ENCODE measurements at places on chromosomes 12 and 14.
A peak's percentile ranks its signal among the peaks of the same experiment; 100 is the strongest.

GRCh38 chr12:20420557-20420956 lies 52.2 kb downstream of the PDE3A start:
- no peak for DNase-seq

- no peak for DNase-seq
Measured at GRCh38 chr14:68506645-68507419, 286.0 kb downstream of the ZFP36L1 start.

- DNase-seq, result no peak
Measured at GRCh38 chr12:123106640-123107359, 44.1 kb downstream of the PITPNM2 start.

DNA sequence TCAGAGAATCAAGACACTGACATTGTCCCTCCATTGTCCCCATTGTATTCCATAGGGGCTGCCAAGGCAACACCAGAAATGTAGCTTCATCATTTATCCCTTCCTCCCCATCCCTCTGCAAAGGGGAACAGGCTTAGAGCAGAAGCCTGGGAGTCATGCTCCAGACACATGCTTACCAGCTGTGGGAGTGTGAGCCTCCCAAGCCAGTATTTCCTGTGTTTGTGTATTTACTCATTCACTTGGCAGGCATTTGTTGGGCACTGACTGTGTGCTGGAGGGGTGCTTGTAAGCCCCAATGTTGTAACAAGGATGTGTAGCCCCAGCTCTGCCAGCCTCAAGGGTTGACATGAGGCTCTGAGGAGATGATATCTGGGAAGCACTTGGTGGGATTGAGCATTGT lies 46.0 kb upstream of the TCL1A start:
- DNase-seq, result no peak

DNA sequence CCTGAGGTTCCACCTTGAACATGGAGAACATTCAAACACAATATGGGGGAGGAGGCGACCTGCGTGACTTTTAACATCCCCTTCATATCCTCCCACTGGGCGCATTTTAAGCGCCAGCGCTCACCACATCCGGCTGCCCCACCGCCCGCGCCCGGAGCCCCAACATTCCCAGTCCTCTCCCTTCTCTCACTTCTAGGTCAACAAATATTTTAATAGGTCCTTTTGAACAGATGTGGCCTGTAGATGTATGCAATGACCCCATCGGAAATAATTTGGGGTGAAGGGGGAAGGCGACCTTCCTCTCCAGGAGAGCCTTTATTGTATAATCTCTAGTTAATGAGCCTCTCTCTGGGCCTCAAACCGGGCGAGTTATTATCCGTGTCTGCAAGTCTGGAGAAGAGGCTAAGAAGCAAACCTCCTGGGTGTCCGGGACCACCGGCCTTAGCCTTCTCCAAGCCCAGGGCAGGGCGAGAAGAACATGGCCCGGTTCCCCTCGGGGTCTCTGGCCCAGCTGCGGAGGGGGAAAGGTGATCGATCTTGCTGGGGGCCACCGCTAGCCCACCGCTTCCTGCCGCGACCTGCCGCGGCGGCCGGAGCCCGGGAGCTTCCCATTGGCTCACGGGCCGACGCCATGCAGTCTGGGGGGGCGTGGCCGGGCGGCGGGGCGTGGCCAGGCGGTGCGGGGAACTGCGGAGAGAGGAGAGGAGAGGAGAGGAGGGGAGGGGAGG lies 83.2 kb upstream of the HMGA2 start:
- peak; percentile 70 for DNase-seq

DNA sequence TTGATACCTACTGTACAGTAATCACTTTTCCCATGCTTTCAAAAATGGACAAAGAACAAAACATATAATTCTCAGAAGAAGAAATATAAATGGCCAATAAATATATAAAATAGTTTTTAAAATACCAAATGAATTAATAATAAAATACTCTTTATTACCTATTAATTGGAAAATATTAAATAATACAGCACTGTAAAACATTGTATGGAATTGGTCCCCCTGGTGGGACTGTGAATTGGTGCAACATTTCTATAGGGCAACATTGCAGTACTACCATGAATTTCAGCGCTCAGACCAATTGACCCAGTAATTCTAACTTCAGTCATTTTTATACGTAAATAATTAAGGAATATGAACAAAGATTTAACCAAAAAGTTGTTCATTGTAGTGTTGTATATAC lies 162.6 kb downstream of the PELI2 start:
- no peak for DNase-seq

DNA sequence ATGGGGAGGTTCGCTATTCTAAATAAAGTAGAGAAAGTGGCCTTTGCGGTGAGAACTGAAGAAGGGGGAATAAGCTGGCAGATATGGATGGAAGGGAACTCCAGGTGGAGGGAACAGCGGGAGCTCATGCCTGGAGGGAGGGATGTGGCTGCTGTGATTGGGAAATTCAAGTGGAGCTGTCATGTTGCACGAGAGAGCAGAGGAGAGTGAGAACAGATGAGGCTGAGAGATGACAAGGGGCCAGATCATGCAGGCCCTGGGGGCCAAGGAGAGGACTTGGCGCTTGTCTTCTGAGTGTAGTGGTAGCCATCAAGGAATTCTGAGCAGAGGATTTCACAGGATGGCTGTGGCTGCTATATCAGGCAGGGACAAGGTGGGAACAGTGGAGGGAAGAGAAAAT lies 35.0 kb downstream of the TGFB3 start:
- no peak for DNase-seq

DNA sequence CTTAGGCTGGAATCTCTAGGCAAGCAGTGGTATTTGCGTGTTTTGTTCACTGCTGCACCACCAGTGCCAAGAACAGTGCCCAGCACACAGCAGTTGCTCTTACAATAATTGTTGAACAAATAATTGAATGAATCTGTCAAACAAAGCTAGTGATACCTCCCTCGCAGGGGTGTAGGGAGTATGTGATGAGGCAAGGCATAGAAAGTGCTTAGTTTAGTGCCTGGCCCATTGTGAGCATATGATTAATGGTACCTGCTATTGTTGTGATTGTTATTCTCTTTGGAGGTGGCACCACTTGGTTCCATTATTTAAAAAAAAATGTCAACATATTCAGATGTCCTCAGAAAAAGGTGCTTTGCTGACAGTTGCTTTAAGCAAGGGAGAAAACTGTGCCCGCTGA lies 210.1 kb upstream of the TBX3 start:
- no peak for DNase-seq

GRCh38 chr12:66235626-66236281 lies 46.7 kb downstream of the IRAK3 start:
- no peak for DNase-seq

DNA sequence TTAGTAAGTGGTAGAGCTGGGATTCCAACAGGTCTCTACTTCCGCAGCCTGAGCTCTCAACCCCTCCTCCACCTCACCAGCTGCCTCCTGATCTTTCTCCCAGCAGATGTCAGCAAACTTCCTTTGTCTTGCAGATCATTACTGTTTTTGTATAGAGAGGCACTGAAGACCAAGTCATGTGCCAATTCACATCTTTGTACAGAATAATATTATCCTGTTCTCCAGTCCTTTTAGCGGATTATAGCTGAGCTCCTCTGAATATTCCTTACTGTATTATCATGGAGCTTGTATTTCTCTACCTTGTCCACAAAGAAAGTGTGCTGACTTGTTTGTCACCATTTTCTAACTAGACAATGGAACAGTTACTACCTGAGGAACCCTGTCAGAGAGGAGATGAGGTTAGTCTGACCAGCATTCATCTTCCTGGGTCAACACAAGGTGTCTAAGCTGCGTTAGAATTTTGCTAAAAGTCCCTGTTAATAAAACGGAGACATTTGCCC lies 142.3 kb upstream of the ARHGAP5 start:
- no peak for DNase-seq

DNA sequence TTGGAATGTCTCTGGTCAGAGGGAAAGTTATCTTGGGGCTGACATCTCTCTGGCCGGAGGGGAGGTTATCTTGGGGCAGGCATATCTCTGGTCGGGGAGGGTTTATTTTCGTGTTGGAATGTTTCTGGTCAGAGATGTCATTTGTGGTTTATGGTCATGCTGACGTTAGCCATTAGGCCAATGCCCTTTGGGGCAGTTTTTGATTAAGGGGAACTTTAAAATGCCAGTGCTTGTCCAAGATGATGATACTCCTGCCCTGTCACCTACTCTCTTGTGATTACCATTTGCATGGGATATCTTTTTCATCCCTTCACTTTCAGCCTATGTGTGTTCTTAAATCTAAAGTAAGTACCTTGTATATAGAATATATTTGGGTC lies 29.0 kb upstream of the A2M start:
- DNase-seq, result no peak

DNA sequence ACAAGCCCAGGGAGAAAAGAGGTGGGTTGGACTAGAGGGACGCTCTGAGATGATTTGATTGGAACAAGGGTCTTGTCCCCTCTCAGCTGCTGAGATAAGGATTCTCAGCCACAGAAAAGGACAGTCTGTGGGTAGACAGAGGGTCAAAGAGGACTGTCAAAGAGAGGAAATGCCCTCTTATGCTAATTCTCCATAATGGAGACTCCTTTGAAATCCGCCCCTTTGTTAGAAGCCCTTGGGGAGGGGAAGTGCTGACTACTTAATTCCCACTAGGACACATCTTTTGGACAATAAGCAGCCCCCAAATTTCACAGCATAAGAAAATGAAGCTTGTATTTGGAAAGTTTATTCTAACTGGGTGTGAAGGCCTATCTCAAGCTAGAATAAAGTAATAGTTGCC lies 176.6 kb downstream of the KTN1 start:
- DNase-seq, result no peak

DNA sequence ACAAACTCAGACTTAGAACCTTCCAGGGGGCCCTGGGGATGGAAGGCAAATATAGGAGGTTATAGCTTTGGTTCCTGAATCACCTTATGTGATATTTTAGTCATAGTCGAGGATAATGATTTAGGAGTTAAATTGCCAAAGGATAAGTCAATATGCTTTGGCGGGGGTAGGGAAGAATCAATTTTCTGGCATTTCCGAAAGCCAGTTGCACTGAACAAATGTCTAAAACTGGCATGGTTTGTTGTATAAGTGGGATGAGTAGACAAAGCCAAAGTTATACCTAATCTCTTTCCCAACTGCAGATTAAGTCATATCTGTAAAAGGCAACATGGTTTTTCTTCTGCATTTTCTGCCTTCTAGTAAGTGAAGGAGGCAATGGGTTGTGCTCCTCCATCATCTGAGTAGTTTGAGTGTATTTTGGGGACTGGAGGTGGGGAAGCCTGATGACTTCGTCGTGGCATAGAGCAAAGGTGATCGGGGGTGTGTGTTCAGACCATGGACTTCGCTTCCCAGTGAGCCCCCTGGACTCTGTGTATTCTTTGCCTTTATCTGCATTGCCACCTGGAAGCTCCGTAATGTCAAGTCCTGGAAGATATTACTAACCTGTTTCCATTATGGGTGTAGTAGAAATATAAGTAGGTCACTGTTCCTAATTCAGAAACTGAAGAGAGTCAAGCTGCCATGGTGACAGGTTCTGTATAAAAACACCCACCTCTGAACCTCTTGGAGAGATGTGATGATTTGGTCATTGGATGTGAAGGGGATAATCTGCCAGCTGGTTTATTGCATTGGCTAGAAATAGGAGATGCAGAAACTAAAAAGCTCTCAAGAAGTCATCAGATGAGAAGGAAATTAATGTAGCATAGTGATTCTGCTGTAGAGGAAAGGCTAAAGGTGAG lies 24.5 kb downstream of the PPFIBP1 start:
- DNase-seq, result no peak

- DNase-seq, result no peak
Measured at GRCh38 chr14:55973285-55973800, 144.9 kb upstream of the PELI2 start.

GRCh38 chr14:34781242-34781641 lies 66.8 kb upstream of the CFL2 start:
- DNase-seq, result no peak

- peak; percentile 11 for DNase-seq
Measured at GRCh38 chr14:101122237-101123141, 219.0 kb upstream of the RTL1 start.

- peak; percentile 13 for DNase-seq
Measured at GRCh38 chr12:119444462-119445044, 110.0 kb downstream of the CCDC60 start.

DNA sequence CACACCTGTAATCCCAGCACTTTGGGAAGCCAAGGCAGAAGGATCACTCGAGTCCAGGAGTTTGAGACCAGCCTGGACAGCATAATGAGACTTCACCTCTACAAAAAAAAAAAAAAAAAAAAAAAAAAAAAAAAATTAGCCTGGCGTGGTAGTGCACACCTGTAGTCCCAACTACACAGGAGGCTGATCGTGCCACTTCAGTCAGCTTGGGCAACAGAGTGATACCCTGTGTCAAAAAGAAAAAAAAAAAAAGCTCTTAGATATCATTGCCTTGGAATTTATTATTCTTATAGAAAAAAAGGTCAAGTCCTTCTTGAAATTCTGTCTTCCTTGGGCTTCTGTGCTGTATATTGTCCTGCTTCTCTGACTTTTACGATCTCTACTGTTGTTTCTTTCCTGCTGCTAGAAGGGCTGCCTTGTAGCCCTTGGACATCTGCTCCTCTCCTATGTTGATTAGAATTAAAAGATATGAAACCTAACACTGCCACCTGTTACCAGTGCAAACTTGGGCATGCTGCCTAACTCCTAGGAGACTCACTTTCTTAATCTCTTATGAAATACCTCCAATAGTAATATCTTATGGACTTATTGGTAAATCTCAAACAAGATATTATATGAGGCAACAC lies 5.7 kb downstream of the TMEM19 start:
- DNase-seq, result no peak

- DNase-seq, result no peak
Measured at GRCh38 chr12:6065131-6065862, 59.2 kb downstream of the VWF start.
